Cardiac septum (tissue), 1 donor: ENCODE measurements at places on chromosomes 6 and 20.

DNA sequence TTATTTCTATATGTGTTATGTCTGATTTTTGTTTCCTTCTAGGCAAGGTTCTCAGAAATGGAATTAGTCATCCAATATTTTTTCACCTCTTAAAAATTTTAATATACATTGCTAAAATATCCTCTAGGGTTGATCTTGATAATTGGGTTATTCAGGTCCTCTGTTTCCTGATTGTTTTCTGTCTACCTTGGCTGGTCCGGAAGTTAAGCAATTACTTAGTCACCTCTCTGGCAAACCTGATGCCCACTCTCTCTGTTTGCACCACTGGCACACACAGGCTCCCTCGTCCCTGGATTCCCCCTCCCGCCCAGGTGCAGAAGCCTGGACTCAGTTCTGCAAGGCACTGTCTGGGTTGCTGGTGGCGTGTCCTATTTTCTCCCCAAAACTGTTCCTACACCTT lies 27.7 kb downstream of the CST9L start:
- no peak for DNase-seq

DNA sequence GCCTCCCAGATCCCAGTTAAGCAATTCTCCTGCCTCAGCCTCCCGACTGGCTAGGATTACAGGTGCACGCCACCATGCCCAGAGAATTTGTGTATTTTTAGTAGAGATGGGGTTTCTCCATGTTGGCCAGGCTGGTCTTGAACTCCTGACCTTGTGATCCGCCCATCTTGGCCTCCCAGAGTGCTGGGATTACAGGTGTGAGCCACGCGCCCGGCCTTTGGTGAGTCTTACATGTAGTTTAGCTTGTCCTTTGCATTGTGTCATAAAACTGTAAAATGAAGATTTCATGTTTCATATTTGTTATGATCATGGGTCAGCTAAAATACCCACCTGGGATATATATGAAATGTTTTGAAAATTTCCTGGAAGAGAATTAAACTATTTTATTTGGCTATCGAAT lies 183.5 kb downstream of the SASH1 start:
- DNase-seq: no peak

DNA sequence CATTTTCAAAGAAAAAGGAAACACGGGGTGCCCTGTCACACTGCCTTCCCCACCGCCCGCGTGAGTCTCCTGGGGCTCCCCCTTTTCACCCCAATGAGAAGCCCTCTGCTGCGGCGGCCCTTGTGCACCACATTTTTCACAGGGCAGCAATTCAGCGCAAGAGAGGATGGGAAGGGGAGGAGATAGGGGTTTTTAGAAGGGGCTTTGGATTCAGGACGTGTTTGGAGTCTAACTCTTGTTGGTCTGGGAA lies 726 bp upstream of the ARFGEF3 start:
- DNase-seq: no peak

DNA sequence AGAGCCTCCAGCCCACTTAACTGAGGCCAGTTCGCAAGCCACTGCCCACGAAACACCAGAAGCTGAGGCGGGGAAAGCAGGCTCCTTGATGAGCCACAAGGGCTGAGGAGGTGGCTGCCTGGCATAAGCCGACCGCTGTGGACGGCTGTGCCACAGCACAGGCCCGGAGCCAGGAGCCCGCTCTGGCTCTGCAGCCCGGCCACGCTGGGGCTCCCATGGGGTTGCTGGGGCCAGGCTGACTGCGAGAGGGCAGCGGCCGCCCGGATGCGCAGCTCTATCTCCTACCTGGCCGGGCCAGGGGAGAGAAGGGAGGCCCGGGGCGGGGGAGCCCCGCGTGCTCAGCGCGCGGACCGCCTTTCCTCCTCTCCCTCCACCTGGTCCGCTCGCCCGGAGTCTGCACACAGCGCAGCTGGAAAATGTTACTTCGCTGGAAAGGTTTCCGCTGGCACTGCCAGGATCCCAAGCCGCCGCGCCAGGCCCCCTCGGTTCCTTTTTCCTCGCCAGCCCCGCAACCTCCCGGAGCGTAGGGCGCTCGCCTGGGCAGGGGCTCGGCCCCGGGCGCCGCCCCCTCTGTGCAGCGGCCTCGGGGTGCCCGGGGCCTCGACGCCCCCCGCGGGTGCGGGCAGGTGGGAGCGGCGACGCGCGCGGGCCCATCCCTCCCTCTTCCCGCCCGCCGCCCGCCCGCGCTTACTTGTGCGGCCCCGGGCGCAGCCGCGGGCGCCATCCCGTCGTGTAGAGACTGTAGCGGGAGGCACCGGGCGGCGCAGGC lies 657 bp downstream of the EMILIN3 start:
- no peak for DNase-seq

GRCh38 chr6:137791281-137792159 lies 75.5 kb upstream of the TNFAIP3 start:
- DNase-seq: no peak

DNA sequence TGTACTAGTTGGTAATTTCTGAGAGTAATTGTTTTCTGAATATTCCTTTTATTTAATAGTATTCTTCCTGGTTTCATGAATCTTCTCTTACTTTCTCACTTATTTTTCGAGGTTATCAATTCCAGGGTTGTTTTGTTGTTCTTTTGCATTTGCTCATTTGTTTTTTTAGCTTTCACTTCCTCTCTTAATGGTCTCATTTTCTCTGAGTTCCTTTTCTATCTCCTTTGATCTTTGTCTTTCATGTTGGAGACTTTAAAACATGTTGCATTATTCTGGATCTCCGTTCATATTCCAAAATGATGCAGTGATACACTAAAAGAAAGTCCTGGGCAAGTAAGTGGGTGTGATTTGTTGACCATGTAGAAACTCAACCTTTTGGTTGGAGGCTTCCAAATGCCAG lies 345.3 kb upstream of the SLC35B3 start:
- no peak for DNase-seq

- DNase-seq: no peak
These were observed 23.9 kb upstream of the SMIM13 start for GRCh38 chr6:11069760-11070159.

- no peak for DNase-seq
These were observed 15.6 kb downstream of the JAG1 start for GRCh38 chr20:10658051-10658823.

- DNase-seq: no peak
These were observed 435.0 kb downstream of the HAO1 start for GRCh38 chr20:7505152-7505834.

DNA sequence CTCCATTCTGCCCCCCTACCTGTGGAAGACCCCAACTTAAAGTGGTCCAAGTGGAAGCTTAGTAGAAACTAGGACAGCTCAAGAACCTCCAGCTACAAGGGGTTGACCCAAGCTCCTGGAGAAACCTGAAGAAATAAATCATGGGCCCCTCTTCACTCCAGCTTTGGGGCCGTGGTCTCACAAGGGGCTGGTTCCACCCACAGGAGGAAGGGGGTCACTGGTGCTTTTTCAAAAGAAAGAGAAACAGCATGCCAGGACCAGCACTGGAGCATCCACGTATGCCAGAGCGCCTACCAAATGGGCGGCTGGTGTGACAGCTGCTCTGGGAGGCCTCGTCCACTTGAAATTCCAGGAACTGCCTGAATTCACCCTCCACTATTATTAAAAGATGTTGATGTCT lies 14.4 kb upstream of the ANKRD60 start:
- DNase-seq: no peak

DNA sequence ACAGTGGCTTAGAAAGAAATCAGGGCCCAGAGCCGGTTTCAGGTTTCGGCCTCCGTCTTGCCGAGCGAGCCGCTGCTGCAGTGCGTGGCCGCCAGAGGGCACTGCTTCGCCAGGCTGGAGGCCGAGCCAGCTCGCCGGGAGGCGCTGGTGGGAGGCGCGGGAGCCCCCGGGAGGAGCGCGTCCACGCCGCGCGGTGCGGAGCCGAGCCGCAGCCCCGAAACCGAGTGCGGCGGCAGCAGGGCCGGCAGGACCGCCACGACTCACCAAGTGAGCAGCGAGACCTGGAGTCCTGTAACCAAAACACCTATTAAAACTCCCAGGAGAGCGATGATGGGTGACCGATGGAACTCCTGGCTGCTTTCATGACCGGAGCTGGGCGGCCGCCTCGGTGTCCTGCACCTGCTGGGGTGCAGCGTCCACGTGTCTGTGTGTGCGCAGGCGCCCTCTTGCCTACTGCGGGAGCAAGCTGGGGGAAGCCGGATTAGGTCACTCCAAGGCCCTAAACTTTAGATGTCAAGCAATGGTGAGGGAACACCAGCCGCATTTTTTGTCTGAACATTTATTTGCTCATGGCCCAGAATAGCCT lies 186.9 kb upstream of the UST start:
- DNase-seq: peak; percentile 89

DNA sequence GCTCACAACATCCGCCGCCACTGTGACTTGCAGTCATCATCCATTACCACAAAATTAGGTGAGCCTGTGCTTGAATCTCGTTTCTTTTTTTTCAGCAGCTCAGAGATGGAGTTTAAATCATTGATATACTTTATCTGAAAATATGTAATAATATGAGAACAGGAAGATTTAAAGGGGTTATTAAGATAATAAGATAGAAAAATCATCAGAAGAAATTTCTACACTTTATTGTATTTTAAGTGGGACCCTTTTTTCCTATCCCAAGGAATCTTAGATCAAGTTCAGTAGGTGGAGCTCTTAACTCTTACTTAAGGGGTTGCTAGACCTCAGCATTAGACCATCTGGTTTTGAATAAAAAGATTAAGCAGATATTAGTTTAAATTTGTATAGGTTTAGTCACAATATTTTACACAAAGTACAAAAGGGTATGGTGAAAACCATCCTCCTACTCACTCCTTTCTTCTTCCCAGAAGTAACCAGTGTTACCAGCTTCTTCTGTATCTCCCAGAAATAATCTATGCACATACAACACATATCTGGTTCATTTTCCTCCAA lies 9.4 kb upstream of the NCOA7 start:
- DNase-seq: no peak

DNA sequence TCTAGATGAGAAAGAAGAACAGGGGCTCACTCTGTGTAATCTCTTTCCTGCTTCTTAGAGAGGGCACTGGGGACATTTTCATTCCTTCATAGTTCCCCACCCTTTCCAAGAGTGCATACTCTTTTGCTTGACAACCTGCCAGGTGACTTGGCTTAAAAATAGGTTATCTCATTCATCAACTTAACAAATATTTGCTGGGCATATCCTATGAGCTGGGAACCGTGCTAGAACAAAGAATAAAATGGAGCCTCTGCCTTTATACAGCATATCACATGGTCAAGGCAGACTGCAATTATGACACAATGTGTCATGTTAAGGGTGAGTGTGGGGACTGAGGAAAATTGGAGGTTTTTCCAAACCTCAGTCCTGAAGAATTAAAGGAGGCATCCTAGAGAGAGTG lies 209.8 kb upstream of the FOXA2 start:
- no peak for DNase-seq

DNA sequence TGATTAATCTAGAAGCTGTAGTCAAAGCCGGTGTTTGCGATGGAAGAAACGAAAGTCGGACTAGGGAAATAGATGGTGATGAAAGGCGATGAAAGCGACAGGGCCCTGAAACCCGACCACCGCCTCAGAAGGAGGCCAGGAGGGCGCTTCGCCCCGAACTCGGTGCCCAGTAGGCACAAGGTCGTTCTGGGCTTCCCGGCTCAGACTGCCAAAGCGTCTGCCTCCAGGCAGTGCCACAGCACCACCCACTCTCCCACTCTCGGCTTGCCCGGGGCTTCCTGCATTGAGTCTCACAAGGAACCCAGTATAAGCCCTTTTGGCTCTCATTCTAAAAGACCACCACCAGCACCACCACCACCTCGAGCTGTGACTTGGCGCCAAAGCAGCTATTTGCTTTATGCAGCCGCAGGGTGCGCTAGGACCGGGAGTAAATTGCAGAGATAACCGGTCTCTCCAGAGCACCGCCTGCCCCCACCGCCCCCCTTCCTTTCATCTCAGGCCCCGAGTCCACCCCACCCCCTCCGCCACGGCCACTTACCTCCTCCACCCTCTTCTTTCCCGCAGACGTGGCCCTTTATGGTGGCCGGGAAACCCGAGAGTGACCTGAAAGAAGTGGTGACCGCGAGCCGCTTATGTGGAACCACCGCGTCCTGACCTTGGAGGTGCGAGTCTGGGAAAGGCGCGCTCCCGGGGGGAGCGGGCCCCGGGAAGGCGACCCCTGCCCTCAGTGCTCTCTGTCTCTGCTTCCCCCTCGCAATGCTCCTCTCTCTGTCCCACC lies 2.4 kb downstream of the TCF21 start:
- no peak for DNase-seq

- no peak for DNase-seq
These were observed 336.2 kb downstream of the FOXA2 start for GRCh38 chr20:22248051-22248667.

DNA sequence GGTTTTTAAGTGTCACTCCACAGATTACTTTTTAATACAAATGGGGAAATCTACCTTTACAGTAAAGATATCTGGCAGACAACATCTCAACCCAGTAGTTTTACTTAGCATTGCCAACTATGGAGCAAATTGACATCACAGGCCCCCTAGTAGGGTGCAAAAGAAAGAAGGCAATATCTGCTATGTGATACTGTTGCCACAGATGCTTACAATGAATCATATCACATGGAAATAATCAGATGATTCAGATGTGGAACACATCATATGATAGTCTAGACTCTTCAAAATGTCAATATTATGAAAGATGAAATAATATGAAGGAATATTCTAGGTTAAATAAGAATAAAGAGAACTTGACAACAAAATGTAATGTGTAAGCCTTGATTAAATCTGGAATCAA lies 322.5 kb downstream of the BMP2 start:
- no peak for DNase-seq

DNA sequence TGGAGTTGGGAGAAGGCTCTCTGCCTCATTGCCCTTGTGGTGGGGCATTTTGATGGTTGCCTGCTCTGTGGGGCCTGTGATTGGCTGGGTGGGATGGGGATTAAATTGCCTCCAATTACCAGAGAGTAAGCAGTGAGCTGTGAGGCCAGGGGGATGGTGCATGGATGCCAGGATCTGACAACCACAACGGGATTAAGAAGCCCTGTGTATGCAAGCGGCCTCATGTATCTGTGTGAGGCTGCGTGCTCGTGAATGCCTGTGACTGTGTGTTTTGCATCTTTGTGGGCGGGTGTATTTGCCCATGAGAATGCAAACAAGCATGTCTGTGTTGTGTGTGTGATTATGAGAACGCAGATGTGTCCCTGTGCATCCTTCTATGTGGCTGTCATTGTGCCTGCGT lies 46.1 kb downstream of the CD40 start:
- no peak for DNase-seq

- DNase-seq: no peak
These were observed 148.3 kb downstream of the HS3ST5 start for GRCh38 chr6:114194362-114195026.

GRCh38 chr6:169421586-169422264 lies 168.1 kb upstream of the THBS2 start:
- DNase-seq: no peak

DNA sequence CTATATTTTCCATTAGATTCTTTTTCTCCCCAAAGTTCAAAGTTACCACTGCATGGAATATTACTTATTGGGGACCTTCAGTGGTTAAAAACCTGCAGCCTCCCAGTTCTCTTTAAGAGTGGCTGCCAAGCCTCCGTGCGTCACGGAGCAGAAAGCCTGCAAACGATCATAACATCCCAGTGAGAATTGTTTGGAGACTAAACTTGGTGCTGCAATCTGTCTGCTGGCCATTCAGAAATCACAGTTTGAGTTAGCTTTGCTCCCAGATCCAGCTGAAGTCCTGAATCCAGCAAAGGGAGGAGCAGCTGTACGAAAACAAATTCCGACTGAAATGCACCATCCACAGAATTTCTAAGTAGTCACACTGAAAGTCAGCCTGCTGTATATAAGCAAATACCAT lies 213.5 kb upstream of the PDE10A start:
- no peak for DNase-seq

- no peak for DNase-seq
These were observed 46.3 kb downstream of the GCNT2 start for GRCh38 chr6:10567256-10568026.
